ENCODE measurements at places on chromosomes 3 and 15.

DNA sequence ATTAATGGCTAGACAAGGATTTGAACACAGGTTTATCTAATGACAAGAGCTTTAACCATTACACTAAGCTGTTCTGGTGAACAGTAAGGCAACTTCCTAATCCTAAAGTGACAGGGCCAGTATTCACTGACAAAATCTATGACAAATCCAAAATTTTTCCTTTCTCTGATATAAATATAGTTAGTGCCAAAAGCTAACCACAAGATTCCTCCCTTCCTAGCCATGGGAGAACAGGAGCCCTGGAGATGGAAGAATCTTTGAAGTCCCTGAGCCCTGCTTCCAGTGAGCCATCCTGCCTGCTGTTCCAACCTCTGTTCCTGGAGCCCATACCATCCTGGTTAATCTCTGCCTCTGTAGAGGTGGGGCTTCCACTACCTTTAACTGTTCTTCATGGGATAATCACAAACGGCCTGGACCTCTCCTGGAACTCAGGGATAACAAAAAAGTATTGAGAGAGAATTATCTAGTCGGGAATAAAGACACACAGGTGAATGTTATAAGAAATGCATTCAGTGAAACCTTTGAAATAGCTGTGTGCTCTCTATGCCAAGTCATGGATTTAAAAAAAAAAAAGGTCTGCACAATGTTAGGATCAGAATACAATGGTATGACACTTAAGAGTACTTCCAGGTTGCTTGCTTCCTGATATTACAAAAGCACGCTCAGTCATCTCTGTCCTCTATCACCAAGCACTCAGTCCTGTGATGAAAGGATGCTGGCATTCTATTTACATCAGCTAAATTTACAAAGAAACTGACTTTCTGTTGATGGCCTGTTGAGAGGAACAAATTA, 235.8 kb downstream of the SUCLG2 start:
- no peak for DNase-seq

- DNase-seq: no peak
Measured at GRCh38 chr3:51388286-51389029, 2.6 kb upstream of the RBM15B start.

DNA sequence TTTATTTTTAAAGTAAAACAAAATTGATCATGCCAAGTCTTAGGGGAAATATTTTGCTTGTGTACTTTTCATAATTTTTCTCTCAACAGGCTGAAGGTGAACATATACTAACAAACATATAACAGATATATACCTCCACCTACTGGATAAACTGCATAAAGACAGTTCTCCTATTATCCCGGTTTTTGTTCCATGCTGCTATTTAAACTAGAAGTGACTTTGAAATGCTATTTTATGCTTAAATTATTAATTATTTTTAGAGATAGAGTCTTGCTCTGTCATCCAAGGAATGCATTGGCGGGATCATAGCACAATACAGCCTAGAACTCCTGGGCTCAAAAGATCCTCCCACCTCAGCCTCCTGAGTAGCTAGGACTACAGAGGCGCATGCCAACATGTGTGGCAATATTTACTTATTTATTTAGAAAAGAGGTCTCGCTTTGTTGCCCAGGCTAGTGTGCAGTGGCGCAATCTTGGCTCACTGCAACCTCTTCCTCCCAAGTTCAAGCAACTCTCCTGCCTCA, 49.8 kb downstream of the ST3GAL6 start:
- peak; percentile 9 for DNase-seq

- no peak for DNase-seq
Measured at GRCh38 chr15:40309344-40309862, 1.7 kb upstream of the PLCB2 start.

DNA sequence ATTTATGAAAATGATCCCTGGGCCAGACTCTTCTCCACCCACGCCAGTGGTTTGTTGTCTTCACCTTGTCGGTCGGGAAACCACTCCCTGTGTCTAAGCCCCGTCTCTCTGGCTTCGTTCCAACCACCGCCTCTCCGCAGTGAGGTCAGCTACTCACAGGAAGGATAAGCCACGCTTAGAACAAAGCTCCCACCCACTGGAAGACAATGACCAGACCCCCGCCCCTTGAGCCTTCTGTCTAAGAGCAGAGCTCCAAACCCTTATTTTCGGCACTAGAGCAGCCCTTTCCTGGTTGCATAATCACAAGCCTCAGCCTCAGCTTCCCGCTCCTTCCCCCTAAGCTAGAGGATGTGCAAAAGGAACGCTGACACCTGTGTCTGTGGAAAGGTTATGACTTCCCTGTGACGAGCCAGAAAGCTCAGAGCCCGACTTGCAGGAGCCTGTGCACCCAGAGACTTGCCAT, 114.9 kb upstream of the MEF2A start:
- DNase-seq: peak; percentile 27

GRCh38 chr3:12984023-12984823, 89.0 kb downstream of the IQSEC1 start:
- DNase-seq: peak; percentile 36

- DNase-seq: no peak
Measured at GRCh38 chr3:73768524-73769308, 144.0 kb upstream of the PDZRN3 start.

DNA sequence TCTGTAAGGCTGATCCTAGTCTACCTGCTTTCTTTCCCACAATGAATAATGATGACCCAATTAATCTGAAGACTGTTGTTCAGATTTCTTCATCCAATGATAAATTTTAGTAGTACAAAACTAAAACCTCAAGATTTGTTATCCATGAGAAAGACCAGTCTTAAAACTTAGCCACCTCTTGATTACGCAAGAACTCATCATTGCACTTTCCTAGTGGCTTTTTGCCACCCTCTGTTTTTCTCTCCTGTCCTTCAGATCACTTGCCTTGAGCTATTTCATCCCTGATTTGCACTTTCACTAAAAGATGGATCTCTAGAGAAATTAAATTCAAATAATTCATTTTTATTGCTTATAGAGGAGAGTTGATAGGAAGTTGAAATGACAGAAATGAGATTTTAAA, 142.7 kb upstream of the RBMS3 start:
- DNase-seq: no peak

GRCh38 chr3:119418641-119419040, 44.8 kb downstream of the TMEM39A start:
- no peak for DNase-seq

GRCh38 chr3:13069495-13069894, 3.7 kb downstream of the IQSEC1 start:
- DNase-seq: peak; percentile 39

DNA sequence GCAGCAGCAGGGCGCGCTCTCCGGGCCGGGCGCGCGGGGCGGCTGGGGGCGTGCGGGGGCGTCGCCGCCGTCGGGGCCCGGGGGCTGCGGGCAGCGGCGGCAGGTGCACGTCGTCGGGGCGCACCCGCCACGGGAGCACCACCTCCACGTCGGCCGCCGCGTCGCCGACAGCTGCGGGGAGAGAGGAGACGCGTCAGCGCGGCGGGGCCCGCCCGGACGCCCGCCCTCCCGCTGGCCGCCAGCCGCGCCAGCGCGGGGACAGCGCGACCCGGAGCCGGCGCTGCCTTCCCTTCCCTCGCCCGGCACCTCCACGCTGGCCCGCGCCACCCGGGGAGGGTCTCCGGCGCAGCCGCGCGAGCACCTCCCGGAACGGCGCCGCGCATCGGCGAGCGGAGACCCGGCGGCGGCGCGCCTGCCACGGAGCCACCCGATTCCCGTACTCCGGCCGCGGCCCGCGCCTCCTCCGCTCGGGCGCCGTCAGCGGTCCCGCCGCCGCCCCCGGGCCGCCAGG, 481 bp downstream of the ADAMTS17 start:
- DNase-seq: no peak

- no peak for DNase-seq
Measured at GRCh38 chr3:98151241-98151640, 4.0 kb downstream of the OR5H14 start.

GRCh38 chr3:51751287-51751686, 27.8 kb downstream of the IQCF6 start:
- DNase-seq: no peak

DNA sequence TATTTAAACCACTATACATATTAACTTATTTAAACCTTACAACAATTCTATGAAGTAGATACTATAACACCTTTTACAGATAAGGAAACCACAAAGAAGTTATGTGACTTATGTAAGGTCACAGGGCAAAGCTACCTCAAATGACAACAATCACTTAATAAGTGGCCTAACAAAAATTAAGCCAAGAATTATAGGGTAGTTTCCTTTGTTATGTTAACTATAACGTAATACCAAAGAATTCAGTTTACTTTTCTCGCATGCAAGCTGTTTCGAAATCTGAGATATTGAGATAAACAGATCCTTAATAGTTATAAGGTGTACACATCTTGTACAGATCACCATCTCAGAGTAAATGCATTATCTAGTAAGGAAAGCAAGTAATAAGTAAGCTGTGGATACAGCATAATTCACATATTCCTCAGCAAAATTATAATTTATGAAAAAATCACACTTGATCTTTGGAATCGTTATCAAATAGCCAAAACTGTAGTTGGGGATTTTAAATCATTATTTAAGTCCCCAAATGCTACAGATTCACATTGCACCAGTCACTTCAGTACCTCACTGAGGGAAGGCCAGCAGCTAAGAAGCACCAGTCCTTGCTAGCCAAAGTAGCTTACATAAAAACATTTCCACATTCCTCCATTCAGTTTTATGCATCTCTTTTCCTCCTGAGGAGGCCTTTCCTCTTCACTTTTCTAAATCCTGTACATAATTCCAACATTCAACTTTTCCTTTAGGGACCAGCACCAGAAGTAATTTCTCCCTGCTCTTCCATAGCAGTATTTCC, 226.8 kb downstream of the TBC1D5 start:
- no peak for DNase-seq

- no peak for DNase-seq
Measured at GRCh38 chr3:26964313-26964712, 341.7 kb downstream of the LRRC3B start.

DNA sequence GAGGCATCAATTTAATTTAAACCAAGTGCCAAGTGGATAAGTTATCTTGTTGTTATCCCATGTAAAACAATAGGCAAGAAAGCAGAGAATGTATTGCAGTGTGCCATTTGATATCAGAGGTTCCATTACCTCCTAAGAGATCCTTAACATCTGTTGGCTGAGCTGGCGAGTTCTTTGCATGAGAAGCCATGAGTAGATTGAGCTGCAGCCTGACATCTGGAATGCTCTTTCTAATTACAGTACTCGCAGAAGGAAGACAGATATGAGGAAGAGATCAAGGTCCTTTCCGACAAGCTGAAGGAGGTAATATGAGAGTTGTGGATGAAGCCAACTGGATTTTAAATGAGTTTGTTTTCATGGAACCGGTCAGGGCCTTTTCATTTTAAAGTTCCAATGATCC, 19.4 kb downstream of the TPM1 start:
- no peak for DNase-seq

GRCh38 chr3:111676211-111677006, 81.3 kb upstream of the ZBED2 start:
- DNase-seq: no peak

DNA sequence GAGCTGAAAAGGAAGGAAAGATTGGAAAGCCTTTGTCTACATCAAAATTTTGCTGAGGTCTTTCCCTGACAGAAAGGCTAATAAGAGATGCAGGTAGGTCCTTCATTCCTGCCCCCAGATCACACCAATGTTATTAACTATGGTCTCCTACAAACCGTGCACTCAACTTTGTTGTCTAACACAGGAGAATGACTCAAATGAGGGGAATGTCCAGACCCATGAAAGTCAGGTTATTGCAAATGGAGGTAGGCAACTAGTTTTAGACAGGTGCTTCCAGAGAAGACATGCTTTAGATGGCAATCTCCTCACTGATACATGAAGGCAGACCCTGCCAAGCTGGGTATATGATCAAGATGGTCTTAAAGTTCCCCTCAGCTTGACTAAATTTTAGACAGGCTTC, 51.0 kb downstream of the NFKBIZ start:
- no peak for DNase-seq

DNA sequence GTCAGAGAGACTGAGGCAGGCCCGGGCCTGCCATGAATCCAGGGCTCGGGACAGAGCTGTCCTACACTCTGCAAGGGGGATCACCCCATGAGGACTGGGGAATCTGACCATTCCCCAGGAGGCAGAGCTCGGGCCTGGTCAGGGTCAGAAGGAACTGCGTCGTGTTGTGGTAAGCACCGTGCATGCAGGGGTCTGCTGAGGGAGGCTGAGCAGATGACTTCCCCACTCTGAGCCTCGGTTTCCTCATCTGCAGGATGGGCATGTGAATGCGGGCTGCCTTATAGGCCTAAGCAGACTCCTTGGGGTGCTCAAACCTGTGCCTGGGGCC, 61.6 kb upstream of the IQSEC1 start:
- no peak for DNase-seq

DNA sequence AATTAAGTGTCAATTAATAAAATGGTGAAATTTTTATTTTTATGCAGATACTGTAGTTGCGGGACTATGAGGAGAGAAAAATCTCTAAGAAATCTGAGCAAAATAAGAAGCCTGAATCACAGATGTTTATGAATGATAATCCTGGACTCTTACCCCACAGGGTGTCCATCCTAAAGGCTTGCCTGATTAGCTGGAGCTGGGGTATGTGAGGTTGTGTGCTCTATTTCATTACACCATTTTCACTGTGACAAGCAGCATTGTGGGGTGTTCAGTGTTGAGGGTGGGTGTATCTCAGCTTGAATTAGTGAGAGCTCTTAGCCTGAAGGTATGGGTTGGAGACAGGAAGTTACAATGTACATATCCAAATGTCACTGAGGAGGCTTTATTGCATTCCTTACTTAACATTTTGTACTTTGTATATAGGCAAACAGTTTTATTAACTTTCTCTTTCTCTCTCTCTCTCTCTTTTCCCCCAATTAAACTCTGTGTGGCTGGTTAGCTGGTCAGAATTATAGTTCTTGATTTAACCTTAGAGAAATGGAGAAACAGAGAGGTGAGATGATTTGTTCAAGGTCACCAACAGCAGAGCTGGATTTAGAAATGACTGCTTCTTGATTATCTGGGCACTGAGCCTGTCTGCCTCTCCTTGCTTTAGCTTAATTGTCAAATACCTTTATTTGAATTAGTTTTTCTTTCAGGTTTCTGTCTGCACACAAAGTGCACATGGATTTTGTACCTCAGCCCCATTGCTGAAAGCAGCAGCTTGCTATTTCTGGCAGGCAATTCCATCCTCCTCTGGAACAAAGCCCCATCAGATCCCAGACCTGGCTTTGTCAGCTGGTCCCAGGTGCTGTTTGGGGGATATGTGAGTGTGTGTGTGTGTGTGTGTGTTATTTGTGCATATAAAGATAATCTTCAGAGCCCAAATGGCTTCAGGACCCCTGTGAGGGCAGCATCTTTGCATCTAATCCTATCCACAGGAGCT, 35.8 kb downstream of the GJD2 start:
- DNase-seq: no peak

GRCh38 chr3:87895983-87896382, 162.8 kb downstream of the CGGBP1 start:
- DNase-seq: no peak

DNA sequence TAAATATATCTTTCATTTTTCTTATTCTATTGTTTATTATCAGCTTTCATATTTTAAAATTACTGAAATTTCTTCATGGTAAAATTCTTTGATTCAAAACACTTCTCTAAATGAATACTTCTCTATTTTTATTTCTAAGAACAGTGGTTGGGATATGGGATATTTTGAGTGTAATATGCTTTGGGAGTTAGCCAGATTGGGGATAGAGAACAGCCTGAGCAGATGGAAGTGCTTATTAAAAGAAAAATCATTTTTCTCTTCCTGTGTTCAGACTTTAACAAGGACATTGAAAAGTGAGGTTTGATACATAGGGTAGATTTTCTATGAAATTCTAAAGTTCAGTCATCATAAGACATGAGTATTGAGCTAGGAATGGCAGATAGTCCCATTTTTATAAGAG, 84.8 kb downstream of the COL6A5 start:
- DNase-seq: no peak

GRCh38 chr3:139629033-139629432, 48.7 kb downstream of the NMNAT3 start:
- peak; percentile 24 for DNase-seq
